ENCODE measurements at places on chromosomes 2 and 18. TPM values are rescaled to one million over a fixed set of nuclear protein-coding genes. Genes with fewer than 3 reads are reported as not detected.
A peak's percentile ranks its signal among the peaks of the same experiment; 100 is the strongest.

- DNase-seq, result no peak
These were observed 179.1 kb upstream of the SPRED2 start for GRCh38 chr2:65611488-65611887.

DNA sequence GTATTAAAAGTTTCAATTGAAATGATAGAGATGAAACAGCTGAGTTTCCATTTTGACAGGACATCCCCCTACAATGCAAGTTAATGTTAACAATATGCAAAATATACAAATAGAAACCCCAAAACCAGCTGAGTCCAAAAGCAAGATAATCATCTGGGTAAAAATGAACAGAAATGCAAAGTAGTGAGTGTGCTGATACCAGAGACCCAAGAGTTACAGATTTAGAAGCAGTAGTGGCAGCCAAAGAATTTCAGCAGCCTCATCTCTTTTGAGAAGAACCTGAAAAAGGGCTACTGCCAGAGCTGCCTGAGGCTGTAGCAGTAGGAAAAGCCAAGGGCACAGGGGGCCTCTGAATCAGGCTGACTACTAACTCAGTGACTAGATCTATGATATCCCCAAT, 82.6 kb downstream of the THADA start:
- DNase-seq, result no peak

DNA sequence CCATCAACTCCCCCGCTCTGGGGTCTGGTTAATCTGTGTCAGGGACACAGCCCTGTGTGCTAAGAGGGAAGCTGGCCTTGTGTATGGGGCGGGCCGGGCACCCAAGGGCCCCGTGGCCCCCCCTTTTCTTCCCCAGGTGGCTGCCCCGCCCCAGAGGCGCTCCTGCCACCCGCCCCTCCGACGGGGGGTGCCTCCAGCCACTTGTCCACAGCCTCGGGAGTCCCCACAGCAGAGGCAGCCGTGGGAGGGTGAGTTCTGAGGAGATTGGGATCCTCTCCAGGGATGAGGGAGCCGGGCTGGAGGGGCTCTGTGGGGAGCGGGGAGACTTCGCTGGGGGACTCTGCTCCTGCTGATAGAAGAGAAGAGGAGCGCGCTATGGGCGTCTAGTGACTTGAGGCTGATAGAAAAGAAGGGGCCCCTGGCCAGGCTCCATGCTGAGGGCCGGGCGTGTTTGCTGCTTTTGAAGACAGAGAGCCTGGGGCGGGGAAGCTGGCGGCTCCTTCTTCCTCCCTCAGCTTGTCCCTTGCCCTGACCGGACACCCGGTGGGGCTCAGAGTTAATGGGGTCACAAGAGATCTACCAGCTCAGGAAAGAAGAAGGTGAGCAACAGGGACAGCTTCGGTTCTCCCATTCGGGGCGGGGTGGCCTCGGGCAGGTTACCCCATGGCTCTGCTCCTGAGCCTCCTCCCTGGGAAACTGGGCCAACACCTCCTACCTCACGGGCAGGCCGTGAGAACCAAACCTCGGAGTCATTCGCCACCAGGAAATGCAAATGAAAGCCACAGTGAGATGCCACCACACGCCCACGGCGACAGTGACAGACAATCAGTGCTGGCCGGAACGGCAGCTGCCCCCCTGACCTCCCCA, 89.4 kb upstream of the TAF1B start:
- DNase-seq, result peak; percentile 33

GRCh38 chr2:71243634-71244301, 16.9 kb upstream of the PAIP2B start:
- no peak for DNase-seq

DNA sequence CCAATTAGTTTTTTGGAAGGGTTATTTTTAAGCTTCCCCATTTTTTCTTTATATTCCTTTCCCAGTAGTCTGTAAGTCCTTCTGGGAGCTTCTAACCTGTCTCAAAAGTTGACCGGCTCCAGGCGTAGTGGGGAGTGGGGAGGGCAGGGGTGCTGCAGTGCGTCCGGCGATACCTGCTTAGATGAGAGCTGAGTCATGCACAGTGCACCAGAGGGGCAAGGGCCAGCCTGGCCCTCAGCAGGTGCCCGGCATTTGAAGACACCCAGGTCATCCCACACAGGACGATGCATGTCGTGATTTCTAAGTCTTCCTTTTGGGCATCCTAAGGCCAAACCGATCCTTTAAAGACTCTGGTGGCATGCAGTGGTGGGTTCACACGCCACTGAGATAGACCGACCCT, 73.4 kb downstream of the TPO start:
- DNase-seq, result no peak

- DNase-seq, result no peak
These were observed 17.4 kb downstream of the XDH start for GRCh38 chr2:31397094-31397493.

The SP140 gene
- total RNA-seq, result 68.2 TPM

The COLEC11 gene
- not detected for total RNA-seq

The SAP130 gene
- total RNA-seq, result 34.1 TPM

The TUBB8B gene
- not detected for total RNA-seq

The RAX gene
- not detected for total RNA-seq
